ENCODE measurements at places on chromosomes 4 and X.

GRCh38 chrX:116462822-116463221 is at the start of gene CT83:
CT83 (minus strand) TSS chrX:116462976; CDS start chrX:116462856, 120 bp downstream.
- no peak for DNase-seq

- DNase-seq, result no peak
Observed at GRCh38 chr4:177225605-177226004, 84.1 kb upstream of the NEIL3 start.

- DNase-seq, result peak; percentile 93
Observed at GRCh38 chr4:76546759-76547742, 112.0 kb downstream of the SHROOM3 start.

DNA sequence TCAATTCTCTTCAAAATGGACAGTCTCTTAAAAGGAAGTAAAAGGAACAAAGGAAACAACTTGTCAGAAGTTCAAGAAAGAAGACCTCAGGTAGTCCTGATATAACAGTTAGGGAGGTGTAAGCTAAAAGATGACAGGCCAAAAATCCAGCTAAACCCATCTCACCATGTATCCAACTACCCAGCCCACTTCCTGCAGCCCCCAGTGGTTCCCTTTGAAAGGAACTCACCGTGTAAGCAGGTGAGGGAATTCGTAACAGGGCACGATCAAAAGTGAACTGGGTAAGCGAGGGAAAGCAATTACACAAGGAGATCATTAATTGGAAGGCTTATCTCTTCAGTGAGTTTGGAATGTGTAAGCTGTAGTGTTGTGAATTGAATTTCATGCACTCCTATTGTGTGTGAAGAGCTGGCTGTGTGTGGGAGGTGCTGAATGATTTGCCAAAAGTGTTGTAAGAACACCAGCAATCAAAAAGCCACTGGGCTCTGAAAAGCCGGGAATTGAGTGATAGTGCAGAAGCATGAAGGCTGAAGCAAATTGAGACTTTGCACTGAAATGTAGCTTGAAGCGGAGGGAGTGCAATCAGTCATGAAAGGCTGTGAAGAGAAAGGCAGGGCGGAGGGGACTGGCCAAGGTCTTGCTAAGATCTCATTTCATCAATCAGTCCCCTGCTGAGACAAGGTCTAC is 914.2 kb upstream of the LCORL start:
- DNase-seq, result no peak

DNA sequence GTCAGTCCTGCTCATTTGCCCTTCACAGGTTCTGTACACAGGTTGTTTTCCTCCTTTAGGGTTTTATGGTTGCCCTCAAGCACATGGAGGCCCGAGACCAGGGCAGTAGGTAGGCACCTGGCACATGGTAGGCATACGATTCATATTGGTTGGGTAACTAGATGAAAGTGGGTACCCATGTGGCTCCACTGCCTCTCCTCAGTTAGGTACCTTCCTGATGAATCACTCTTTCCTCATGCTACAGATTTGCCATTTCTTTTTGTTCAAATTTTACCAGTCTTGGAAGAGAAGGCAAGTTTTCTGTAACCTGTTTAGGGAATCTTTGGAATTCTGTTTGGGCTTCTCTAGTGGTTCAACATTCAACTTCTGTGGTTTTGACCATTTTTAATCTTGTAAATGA is 121.3 kb downstream of the FHIP1A start:
- DNase-seq, result peak; percentile 9

DNA sequence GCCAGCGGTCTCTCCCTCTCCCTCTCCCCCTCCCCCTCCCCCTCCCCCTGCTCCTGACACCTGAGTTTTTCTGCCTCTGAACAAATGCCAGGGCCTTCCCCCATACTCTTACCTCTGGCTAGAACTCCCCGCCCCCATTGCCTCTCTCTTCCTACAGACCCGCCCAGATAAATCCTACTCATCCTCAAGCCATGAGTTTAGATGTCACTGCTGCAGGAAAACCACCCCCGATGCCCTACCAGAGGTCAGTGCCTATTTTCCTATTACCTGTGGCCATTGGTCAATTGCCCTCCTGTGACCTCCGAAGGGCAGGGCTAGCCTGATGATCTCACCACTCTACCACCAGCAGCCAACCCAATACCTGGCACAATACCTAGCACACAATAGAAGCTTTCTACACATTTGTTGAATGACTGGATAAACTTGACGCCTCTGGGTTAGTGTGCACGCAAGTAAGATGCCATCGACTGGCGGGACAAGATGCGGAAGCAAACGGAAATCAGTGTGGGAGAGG is 43.7 kb downstream of the SLC2A9 start:
- DNase-seq, result no peak

Data from AG10803 (cell line).